NCI-H2081 (cell line): ENCODE measurements at places on chromosomes 6 and 20.

DNA sequence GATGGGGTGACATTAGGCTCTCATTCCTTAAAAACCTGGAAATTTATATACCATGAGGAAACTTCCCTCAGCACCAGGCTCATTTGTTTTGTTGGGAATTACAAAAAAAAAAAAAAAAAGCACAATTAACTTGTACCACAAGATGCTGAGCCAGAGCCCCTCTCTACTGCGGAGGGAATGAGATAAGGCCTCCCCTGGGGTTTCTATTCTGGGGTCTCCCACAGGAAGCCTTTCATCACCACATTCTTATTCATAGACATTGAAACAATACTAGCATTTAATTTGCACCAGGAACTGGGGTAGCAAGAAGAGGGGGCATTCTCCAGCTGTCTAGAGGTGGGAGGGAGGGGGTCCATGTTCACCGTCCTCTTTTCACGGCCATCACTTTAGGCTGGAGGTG is 23.0 kb upstream of the RPS6KA2 start:
- no peak for DNase-seq

GRCh38 chr6:33610067-33610466 is 11.1 kb upstream of the ITPR3 start:
- no peak for DNase-seq

DNA sequence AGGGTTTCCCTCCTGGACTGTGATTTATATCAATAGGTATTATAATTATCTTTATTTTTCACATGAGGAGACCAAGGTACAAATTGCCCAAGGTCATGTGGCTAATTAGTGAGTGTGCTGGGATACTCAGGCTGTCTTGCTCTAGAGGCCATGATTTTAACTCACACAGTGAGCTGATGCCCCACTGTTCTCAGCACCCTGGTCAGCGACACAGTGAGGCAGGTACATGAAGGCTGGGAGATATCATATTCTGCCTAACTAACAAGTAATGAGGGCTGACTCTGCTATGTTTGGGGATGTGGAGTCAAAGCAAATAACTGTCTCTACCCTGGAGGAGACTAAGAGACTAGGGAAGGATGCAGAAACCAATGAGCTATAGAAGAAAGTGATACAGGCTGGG is 501.1 kb downstream of the PTPRT start:
- no peak for DNase-seq

- DNase-seq: no peak
These were observed 20.7 kb downstream of the GATA5 start for GRCh38 chr20:62454904-62455636.

DNA sequence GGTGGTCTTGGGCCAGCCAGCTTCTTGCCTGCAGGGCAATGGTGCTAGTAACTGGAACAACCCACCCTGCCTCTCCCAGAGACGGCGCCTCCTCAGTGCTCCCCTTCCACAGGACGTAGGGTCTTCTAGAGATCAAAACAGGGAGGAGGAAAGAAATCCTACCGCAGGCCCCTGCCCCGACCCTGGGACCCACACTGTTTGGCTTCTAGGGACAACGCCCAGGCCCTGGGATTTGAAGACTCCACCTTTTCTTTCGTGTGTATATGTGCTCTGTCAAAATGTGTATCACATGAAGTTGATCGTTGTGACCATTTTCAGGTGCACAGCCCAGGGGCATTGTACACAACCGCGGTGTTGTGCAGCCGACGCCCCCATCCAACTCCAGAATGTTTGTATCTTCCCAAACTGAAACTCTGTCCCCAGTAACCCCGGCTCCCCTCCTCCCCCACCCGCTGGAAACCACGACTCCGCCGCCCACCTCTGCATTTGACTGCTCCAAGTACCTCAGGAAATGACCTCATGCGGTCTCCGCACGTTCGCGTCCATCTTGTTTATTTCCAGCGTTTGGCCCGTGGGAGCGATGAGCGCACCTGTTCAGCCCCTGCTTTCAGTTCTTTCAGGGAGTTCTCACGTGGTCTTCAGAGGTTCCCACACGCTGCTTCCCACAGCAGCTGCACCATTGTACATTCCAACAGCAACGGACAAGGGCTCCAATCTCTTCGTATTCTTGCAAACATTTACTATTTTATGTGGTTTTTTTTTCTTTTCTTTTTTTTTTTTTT is 3.4 kb upstream of the BHLHE23 start:
- DNase-seq: peak; percentile 45

GRCh38 chr20:59604741-59605600 is 631 bp downstream of the PHACTR3 start:
- DNase-seq: no peak

GRCh38 chr20:58271606-58272351 is 37.7 kb upstream of the RAB22A start:
- peak; percentile 15 for DNase-seq

DNA sequence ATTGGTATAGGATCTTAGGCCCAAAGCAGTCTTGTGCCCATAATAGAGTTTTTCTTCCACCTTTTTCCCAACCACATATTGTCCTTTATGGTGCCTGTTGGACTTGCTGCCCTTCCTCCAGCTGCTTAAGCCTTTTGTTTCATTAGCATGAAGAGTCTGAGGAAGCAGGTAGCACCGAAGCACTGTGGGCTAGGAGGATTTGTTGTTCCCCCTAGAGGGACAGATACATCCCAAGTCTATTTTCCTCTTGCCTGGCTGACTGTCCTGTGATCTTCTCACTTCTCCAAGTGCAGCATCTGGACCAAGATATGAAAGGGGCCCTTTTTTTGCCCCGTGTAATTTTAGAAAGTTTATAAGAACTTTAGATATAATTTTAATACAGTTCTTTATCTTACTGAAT is 50.7 kb upstream of the COL10A1 start:
- no peak for DNase-seq

DNA sequence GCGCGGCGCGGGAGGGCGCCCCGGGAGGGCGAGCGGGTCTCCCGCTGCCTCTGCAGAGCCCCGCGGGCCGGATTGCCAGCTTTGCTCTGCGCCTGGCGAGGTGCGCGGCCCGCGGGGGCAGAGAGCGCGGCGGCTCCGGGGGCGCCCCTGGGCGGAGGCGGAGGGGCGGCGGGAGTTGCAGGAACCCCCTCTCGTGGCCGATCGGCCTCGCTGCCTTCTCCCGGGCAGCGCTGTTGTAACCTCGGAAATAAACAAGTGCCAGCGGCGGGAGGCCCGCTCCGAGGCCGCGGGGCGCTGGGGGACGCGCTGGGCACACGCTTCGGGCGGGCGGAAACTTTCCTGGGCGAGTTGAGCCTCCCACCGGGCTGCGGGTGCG is 1.2 kb downstream of the CDH4 start:
- no peak for DNase-seq

GRCh38 chr20:37344506-37345338 is 1.2 kb upstream of the SRC start:
- DNase-seq: no peak

DNA sequence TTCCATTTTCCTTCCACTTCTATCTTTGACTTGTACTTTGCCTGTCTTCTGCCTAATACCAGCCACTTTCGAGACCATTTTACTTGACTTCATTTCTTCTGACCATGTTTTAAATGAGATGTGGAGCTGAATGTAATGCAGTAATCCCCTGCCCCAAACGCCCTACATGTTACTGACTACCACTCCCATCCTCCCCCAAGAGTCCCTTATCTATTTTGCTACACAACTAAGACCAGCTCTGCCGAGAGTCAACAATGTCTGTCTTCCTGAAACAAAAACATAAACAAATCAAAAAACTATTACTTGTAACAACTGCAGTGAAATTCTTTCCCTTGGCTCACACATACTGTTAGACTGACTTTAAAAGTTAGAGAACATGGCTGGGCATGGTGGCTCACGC is 27.1 kb upstream of the KIAA1586 start:
- DNase-seq: no peak

DNA sequence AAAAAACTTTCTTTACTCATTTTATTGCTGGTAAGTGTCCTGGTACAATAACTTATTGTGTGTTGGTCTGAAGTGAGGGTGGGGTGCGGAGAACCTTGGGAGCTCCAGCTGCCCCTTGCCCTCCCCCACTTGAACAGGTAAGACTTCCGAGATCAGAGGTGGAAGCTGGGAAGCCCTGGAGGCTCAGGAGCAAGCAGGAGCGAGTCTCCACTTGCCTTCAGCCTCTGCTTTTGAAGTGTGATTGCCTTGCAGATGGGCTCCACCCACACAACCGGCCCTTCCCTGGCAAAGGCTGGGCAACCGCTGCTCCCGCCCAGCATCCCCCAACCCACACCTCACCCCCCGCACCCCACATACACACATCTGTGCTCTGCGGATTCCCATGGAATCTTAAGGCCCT is 179.6 kb downstream of the TFAP2C start:
- no peak for DNase-seq

GRCh38 chr20:24086121-24086520 is 97.5 kb upstream of the GGTLC1 start:
- no peak for DNase-seq

GRCh38 chr6:2503816-2504494 is 246.8 kb downstream of the MYLK4 start:
- DNase-seq: no peak

GRCh38 chr6:166707045-166707444 is 80.0 kb upstream of the RPS6KA2 start:
- DNase-seq: no peak

DNA sequence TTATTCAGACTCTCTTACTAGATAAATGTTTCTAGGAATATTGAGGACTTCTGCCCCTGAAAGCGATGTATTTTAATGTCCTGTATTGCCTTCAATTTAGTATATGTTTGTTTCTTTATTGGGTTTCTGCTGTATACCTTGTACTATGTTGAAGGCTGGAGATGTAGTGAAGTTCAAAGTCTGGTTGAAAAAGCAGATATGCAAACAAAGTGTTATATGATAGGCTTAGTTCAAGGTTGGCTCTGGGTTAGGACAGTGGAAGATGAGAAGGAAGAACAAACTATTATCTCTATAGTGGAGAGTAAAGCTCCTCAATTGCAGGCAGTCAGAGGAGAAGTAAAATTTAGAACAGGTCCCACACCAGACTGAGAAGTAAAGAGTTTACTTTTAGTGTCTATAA is 36.3 kb upstream of the ADGRG6 start:
- DNase-seq: no peak

DNA sequence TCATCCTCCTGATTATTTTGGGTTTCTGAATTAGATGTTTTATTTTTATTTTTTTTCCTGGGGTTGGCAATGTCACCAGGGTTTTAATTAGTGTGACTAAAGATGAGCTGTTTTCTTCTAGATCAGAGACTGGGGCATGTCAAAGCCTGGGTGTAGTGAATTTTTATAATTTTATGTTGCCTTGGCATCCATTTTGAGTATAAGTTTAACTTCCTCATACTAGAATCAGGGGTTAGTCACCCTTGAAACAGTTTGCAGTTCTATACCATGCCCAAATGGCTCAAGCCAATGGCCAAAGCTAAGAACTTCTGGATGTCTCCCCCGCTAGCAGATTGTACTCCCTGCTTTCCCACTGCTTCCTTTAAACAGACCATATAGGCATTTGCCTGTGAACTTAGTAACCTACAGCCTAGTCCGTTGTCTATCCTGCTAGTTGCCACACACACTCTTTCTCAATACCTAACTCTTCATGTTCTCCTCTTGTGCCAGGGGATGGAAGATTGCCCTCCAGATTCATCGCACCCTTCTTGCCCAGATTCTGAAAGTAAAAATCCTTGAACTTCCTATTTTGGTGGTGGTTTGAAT is 54.5 kb downstream of the KIAA0408 start:
- no peak for DNase-seq

DNA sequence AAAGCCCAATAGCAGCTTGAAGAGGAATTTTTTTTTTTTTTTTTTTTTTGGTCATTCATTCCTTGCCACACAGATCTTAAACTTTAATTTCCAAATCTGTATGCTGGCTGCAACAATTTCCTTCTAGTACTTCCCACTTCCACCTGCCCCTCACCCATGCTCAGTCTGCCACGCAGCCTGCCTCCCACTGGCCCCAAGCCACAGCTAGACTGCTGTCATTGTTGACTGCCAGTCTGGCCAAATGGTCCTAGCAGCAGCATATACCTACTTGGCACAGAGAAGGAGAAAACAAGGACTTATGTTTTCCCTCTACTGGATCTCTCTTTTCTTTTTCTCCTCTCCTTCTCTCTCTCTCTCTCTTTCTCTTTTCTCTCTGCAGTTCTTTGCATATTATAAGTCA is 118.3 kb upstream of the HEY2 start:
- DNase-seq: no peak

DNA sequence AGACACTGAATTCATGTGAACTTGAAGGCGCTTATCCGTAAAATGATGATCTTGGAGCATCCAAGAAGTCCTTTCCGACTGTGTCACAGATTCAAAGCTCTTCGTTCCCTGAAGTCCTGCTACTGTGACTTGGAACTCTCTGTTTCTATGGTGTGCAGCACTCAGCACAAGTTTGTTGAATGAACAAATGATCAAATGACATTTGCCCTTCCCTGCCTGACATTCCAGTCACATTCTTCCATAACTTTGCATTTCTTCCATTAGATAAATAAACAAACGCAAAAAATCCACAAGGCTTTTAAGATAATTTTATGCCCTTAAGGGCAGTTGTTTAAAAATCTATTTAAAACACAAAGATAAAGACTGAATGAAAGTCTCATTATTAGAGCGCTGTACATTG is 39.9 kb downstream of the SGK1 start:
- DNase-seq: no peak

DNA sequence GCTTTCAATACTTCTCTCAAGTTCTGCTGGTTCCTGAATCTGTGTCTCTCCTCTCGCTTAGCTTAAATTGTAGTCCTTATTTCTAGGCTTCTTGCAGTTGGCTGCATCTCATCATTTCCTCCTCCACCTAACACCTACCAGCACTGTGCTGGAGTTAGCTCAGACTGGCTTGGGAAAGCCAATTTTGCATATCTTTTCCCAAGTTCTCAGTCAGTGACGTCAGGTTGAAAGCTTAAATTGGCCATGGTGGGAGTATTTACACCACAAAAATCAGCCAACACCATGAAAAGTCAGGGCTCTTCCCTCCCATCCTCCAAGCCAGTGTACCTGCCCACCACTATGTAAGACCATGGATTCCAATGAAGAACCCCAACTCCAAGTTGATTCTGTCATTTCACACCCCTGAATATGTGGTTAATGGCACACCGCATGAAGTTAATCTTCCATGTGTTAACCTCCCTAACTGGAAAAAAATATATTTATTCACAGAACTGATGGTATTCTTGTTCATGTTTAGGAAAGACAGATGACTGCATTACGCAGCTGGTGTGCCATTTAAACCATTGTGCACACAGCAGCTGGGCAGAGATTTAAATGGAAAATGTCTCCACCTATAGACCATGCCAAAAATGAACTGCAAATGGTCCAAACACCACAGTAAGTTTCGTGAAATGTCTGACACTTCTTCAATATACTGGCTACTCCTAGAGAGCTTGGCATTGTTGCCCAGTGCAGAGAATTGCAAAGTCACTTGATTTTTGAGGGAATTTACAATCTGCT is 274.1 kb upstream of the MAP3K7 start:
- DNase-seq: peak; percentile 54

- DNase-seq: no peak
These were observed 327.8 kb upstream of the MAN1A1 start for GRCh38 chr6:119677384-119677783.
